Activated naive CD8-positive, alpha-beta T cell treated with anti-CD3 and anti-CD28 coated beads, Interleukin-2, amount 10 ng/mL, durations not matched to agents 7 days and 5 days (primary cell): ENCODE measurements at places on chromosomes 3 and 15. TPM values are rescaled to one million over a fixed set of nuclear protein-coding genes. Genes with fewer than 3 reads are reported as not detected.

MRPL47 gene
- 30.1 TPM for total RNA-seq

SLC2A2 gene
- total RNA-seq = not detected

EPHB1 gene
- 0.91 TPM for total RNA-seq

LIPH gene
- total RNA-seq = not detected

TRH gene
- total RNA-seq = not detected

TERC gene
- 7.3 TPM for total RNA-seq

GRCh38 chr3:11260460-11260859, 11.7 kb upstream of the ATG7 start:
- DNase-seq = no peak
- peaks cover 11% of the 10 kb centered on the region for H3K27me3 ChIP-seq
- H3K27ac ChIP-seq = no peak overlapping the region
- H3K4me1 ChIP-seq = no peaks in the 10 kb centered on the region

DNA sequence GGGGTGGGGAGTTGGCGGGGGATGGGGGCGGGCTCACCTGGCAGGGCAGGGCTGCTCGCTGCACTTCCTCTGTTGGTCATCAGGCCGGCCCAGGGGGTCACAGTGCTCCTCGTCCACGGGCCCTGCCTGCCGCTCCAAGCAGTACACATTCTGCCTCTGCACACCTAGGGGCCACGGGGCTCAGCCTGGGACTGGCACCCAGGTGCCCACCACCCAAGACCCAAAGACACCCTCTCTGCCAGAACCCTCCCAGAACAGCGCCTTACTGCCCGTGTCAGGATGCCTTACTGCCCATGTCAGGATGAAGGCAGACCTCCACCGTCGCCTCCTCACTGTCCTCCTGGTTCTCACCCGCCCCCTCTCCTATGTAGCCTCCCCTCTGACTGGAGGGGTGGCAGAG, 43.2 kb downstream of the ADAMTS7 start:
- no peaks in the 10 kb centered on the region for H3K36me3 ChIP-seq
- no peaks in the 10 kb centered on the region for H3K27me3 ChIP-seq
- no peak overlapping the region for H3K4me3 ChIP-seq

DNA sequence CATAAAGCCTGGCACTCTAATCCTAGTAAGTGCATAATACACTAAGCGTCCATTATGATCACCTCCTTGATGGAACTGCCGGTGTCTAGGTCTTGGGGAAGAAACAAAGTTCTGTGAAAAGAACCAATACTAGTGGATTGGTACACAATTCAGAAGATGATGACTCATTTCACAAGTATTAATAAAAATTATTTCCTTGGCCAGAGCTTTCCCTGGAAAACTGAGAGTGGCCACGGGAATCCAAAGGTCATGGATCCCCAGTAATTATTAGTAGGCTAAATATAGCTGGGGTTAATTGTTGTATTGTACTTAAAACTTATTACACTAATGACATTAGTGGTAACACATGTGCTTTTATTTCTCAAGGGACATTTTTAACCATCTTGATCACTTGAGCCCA, 808.0 kb upstream of the NR2F2 start:
- DNase-seq = no peak
- H3K27ac ChIP-seq = no peak overlapping the region
- H3K36me3 ChIP-seq = no peaks in the 10 kb centered on the region
- peaks cover 11% of the 10 kb centered on the region for H3K27me3 ChIP-seq
- no peak overlapping the region for H3K4me3 ChIP-seq
- H3K4me1 ChIP-seq = peaks cover 2% of the 10 kb centered on the region

- no peak overlapping the region for H3K4me3 ChIP-seq
- H3K36me3 ChIP-seq = peaks cover 53% of the 10 kb centered on the region
- DNase-seq = no peak
- no peaks in the 10 kb centered on the region for H3K27me3 ChIP-seq
- H3K4me1 ChIP-seq = peaks cover 13% of the 10 kb centered on the region
Measured at GRCh38 chr3:136893848-136894443, 31.9 kb downstream of the NCK1 start.

GRCh38 chr15:54502416-54503075, 524.3 kb downstream of the UNC13C start:
- DNase-seq = no peak
- no peak overlapping the region for H3K4me3 ChIP-seq
- no peaks in the 10 kb centered on the region for H3K27me3 ChIP-seq
- H3K36me3 ChIP-seq = no peaks in the 10 kb centered on the region
- H3K4me1 ChIP-seq = no peaks in the 10 kb centered on the region
- H3K27ac ChIP-seq = no peak overlapping the region

- H3K27ac ChIP-seq = no peak overlapping the region
- no peaks in the 10 kb centered on the region for H3K27me3 ChIP-seq
- DNase-seq = no peak
- H3K4me1 ChIP-seq = peaks cover 32% of the 10 kb centered on the region
- H3K4me3 ChIP-seq = no peak overlapping the region
- peaks cover 68% of the 10 kb centered on the region for H3K36me3 ChIP-seq
Measured at GRCh38 chr3:70992131-70992530, 591.4 kb downstream of the FOXP1 start.

DNA sequence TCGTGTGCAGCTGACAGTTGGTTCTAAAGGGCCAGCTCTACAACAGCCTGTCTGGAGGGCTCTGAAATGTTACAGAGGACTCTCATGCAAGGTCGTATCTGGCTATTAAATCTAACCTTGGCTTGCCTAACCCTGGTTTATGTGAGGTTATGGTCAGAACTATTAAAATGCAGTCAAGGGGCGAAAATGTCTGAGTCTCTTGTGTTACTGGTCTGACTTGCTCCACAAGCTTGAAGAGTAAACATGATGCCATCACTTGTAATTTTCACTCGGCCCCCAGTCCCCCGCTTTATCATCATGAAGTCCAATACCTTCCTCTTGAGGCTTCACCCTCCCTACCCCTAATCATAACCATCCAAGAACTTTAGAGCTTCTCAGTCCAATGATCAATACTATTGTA, 9.4 kb downstream of the ENTPD3 start:
- no peaks in the 10 kb centered on the region for H3K27me3 ChIP-seq
- no peak overlapping the region for H3K4me3 ChIP-seq
- H3K4me1 ChIP-seq = no peaks in the 10 kb centered on the region
- no peaks in the 10 kb centered on the region for H3K36me3 ChIP-seq
- no peak for DNase-seq

DNA sequence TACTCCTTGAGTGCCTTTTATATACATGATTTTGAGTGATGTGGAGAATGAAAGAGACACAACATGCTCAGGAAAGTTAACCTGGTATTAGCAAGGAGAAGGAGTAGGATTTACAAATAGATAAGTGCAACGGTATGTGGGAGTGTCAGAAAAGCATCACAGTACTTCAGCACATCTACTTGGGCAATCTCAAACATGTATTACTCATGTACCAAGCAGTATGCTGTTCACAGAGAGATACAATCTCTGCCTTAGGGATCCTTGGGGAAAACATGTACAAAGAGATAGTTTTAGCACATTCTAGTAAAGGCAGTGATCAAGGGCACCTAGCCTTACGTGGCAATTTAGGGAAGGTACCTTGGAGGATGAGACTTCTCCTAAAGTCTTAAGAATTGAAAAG, 146.5 kb downstream of the FILIP1L start:
- no peaks in the 10 kb centered on the region for H3K27me3 ChIP-seq
- peaks cover 7% of the 10 kb centered on the region for H3K36me3 ChIP-seq
- H3K4me3 ChIP-seq = no peak overlapping the region
- DNase-seq = no peak

DNA sequence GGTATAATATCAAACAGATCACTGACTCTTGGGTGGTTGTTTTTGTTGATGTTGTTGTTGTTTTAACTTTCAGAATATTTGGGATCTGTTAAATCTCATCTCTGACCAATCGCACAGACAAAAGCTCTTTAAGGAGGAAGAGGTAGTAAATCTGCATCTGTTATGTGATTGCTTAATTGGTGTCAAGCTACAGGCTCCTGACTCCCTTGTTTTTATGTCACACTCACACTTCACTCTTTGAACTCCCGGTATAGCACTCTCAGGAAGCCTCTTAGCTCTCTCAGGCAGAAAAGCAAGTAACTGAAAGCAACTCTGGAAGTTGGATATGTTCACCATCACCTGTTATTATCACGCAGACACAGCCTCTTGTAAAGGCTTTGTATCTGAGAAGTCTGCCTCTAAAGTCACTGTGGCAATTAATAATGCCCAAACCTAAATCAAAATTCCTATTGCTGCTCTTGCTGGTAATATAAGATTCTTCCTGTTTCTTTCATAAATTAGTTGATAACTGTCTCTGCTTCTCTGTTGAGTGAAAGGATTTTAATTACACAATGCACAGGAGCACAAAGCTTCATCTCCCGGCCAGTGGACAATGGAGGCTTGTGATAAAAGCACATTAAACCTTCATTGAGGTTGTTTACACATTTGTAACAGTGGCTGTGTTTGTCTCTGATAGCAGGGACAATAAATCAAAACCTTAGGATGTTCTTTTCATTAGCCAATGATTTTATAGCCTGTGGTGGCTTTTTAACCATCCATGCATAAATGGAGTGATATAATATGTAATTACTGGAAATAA, 576.7 kb downstream of the MFSD1 start:
- DNase-seq = no peak
- no peaks in the 10 kb centered on the region for H3K27me3 ChIP-seq
- H3K27ac ChIP-seq = no peak overlapping the region
- H3K4me1 ChIP-seq = no peaks in the 10 kb centered on the region

DNA sequence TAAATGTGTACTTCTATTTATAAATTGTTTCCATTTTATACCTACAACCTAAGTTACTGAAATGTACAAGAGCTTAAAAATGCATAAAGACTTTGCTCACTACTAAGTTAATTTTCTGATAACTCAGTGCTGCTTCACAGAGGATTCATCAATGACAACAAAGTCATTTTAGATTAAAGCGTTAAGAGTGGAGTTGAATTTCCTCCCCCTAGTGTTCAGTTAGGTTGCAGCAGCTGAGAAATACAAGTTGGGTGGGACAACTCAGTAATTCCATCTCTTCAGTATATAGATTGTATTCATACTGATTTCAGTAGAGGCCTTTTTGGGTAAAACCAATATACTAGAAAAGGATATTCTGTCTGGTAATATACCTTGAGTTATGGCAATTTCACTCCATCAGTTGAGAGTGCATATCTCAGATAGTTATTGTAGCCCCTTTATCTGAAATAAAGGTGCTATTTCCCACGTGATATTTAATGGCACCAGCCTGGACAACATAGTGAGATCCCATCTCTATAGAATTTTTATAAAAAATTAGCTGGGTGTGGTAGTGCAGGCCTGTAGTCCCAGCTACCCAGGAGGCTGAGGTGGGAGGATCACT, 6.9 kb upstream of the RPL35A start:
- H3K36me3 ChIP-seq = no peaks in the 10 kb centered on the region
- no peak for DNase-seq
- no peaks in the 10 kb centered on the region for H3K27me3 ChIP-seq

DNA sequence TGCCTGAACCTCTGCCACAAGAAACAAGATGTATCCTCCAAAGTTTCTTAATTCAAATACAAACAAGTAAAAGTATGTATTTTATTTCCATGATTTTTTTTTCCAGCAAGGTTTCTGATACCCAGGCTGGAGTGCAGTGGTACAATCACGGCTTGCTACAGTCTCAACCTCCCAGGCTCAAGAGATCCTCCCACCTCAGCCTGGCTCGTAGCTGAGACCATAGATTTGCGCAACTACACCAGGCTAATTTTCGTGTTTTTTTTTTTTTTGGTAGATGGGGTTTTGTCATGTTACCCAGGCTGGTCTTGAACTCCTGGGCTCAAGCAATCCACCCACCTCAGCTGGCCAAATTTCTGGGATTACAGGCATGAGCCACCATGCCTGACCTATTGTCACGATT, 12.2 kb upstream of the VEPH1 start:
- H3K27me3 ChIP-seq = peaks cover 6% of the 10 kb centered on the region
- no peaks in the 10 kb centered on the region for H3K4me1 ChIP-seq
- no peak for DNase-seq
- no peak overlapping the region for H3K4me3 ChIP-seq
- no peaks in the 10 kb centered on the region for H3K36me3 ChIP-seq
- H3K27ac ChIP-seq = no peak overlapping the region

DNA sequence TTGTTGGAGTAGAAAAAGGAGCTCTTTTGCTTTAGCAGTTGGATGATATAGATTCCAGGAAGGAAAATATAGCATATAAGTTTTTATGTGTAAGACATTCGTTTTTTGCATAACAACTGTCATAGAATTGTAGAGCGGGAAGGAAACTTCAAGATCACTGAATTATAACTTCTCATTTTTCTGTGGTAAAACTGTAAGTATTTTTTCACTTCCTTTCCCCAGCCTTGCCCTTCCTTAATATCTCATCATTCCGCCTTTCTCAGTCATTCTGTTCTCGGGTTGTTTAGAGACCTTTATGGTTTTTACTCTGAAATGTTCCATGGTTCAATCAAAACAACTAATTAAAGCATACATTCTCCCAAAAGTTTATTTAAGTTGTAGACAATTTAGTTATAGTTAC, 1.1 kb downstream of the EAF2 start:
- peaks cover 29% of the 10 kb centered on the region for H3K36me3 ChIP-seq
- no peaks in the 10 kb centered on the region for H3K27me3 ChIP-seq
- no peak for DNase-seq
- peaks cover 33% of the 10 kb centered on the region for H3K4me1 ChIP-seq
- H3K27ac ChIP-seq = peak overlapping the region; percentile 62
- H3K4me3 ChIP-seq = peak overlapping the region; percentile 95

GRCh38 chr3:34024447-34025240, 226.2 kb downstream of the PDCD6IP start:
- H3K36me3 ChIP-seq = peaks cover 1% of the 10 kb centered on the region
- peaks cover 2% of the 10 kb centered on the region for H3K27me3 ChIP-seq
- no peak overlapping the region for H3K27ac ChIP-seq
- H3K4me3 ChIP-seq = no peak overlapping the region
- DNase-seq = no peak

- DNase-seq = no peak
- H3K4me1 ChIP-seq = no peaks in the 10 kb centered on the region
- H3K36me3 ChIP-seq = no peaks in the 10 kb centered on the region
Measured at GRCh38 chr3:14525685-14526631, 14.2 kb downstream of the GRIP2 start.

GRCh38 chr3:187742351-187743171, 2.7 kb downstream of the BCL6 start:
- peaks cover 33% of the 10 kb centered on the region for H3K4me1 ChIP-seq
- H3K27me3 ChIP-seq = no peaks in the 10 kb centered on the region
- peak overlapping the region; percentile 99 for H3K4me3 ChIP-seq

- no peak overlapping the region for H3K27ac ChIP-seq
- no peaks in the 10 kb centered on the region for H3K36me3 ChIP-seq
- no peak for DNase-seq
- H3K4me1 ChIP-seq = peaks cover 12% of the 10 kb centered on the region
- H3K27me3 ChIP-seq = peaks cover 17% of the 10 kb centered on the region
Measured at GRCh38 chr15:66893294-66893693, 172.1 kb upstream of the SMAD3 start.

DNA sequence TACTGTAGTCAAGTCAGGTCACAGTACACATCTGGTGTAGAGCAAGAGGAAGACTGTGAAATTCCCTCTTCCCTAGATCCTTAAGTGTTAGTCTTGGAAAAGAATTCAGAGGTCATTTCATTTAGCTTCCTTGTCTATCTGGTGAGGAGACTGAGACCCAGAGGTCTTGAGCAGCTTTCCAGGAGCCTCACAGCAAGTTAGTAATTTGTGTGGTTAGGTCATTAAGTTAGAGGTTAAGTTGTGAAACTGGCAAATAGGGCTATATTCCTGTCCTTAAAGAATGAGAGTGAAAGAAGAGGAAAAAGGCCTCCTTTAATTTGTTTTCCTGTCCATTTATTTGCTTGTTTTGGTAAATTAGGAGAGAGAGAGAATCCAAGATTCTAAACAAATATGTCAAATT, 9.0 kb downstream of the PODXL2 start:
- H3K36me3 ChIP-seq = no peaks in the 10 kb centered on the region
- peaks cover 14% of the 10 kb centered on the region for H3K27me3 ChIP-seq
- no peak for DNase-seq
- peak overlapping the region; percentile 61 for H3K4me3 ChIP-seq
- H3K27ac ChIP-seq = peak overlapping the region; percentile 83
